CD4-positive, alpha-beta T cell treated with Interleukin-2 at 100 ng/mL for 4 hours (primary cell): ENCODE measurements at places on chromosomes 7 and 10.

- DNase-seq: no peak
Measured at GRCh38 chr7:100568176-100568895, 5.4 kb downstream of the SAP25 start.

DNA sequence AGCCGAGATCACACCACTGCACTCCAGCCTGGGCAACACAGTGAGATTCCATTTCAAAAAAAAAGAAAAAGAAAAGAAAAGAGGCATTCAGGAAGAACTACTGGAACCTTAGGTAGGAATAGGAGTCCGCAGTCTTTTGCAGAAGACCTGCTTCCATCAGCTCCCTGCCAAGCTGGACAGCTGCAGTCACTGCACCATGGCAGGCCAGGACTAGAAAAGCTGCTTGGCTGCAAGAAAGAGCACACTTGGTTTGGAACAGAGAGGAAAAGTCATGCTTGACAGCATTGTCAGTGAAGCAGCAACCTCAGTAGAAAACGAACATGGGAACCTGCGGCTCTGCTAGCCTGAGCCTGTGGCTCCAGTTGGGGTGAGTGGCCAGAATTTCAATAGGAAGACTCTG, 104.3 kb downstream of the MARCHF5 start:
- no peak for DNase-seq

GRCh38 chr10:89576022-89576421, 40.6 kb upstream of the SLC16A12 start:
- DNase-seq: no peak

DNA sequence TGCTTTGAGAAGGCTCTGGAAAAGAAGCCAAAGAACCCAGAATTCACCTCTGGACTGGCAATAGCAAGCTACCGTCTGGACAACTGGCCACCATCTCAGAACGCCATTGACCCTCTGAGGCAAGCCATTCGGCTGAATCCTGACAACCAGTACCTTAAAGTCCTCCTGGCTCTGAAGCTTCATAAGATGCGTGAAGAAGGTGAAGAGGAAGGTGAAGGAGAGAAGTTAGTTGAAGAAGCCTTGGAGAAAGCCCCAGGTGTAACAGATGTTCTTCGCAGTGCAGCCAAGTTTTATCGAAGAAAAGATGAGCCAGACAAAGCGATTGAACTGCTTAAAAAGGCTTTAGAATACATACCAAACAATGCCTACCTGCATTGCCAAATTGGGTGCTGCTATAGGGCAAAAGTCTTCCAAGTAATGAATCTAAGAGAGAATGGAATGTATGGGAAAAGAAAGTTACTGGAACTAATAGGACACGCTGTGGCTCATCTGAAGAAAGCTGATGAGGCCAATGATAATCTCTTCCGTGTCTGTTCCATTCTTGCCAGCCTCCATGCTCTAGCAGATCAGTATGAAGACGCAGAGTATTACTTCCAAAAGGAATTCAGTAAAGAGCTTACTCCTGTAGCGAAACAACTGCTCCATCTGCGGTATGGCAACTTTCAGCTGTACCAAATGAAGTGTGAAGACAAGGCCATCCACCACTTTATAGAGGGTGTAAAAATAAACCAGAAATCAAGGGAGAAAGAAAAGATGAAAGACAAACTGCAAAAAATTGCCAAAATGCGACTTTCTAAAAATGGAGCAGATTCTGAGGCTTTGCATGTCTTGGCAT, 4.8 kb downstream of the IFIT2 start:
- DNase-seq: no peak

DNA sequence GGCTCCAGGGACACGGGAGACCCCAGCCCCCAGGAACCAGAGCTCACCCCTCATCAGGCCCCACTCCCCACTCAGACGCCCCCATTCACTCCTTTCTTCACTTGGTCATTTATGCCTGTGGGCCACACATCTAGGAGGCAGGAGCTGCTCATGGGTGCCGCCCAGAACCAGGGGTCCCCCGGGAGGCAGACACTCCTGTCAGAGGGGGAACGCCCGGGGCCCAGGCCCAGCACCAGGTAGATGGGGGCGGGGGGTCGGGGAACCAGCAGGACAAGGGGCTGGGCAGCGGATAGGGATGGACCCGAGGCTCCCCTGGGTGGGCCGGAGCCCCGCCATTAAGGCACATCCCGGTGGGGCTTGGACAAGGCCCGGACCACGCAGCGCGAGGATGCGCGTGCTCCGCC, 11.8 kb downstream of the CALY start:
- no peak for DNase-seq

DNA sequence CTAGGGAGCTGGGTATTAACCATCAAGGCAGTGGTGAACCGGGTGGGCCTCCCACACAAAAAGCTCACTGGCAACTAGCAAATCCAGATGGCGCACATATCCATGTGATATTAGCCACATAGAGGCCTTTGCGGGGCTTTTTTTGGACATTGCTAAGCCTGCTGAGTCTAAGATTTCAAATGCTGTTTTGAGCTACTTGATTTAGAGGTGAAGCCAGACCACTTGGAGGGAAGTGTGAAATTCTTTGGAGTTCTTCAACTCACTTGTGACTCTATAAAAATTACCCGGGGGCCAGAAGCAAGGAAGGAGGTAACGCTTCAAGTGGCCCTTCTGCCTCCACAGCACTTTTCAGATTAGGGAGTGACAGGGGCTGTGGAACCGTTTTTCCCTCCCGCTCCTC, 619.8 kb upstream of the GALNT17 start:
- no peak for DNase-seq

- DNase-seq: no peak
Measured at GRCh38 chr7:155227004-155227787, 70.5 kb upstream of the INSIG1 start.

- DNase-seq: no peak
Measured at GRCh38 chr7:78345293-78345911, 546.8 kb downstream of the PHTF2 start.

DNA sequence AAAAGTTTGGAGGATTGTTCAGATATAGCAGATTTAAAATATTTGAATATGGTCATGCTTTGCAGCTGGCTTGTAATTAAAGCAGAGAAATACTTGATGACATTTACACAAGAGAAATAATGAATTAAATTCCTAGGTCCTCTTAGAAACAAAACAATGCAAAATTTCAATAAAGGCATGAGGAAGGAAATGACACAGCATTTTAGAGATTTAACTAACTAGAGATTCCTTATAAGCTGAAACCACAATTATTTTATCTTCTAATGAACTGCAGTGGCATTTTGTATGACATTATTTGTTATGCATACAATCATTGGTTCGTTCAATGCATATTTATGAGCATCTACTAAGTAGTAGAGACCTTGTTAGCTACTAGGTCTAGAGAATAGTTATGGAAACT, 490.9 kb downstream of the ZWINT start:
- no peak for DNase-seq

GRCh38 chr7:23350466-23350865, 51.3 kb downstream of the MALSU1 start:
- no peak for DNase-seq

DNA sequence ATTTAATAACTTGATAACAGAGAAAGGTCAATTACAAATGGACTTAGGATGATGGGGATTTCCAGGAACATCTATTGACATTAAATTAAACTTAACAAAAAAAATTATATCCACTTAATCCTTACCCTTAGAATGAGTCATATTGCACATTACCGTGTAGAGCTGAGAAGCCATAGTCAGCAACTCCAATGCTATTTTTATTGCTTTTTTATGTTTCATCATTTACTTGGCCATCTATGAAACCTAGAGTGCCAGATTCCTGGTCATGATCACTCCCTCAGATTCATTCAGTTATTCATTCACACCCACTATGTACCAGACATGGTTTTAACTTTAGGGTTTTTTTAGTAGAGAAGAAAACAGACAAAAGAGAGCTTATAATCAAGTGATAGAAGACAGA, 1180.4 kb downstream of the CNTNAP2 start:
- DNase-seq: no peak

- DNase-seq: no peak
Measured at GRCh38 chr7:33261585-33261984, 132.2 kb downstream of the BBS9 start.

DNA sequence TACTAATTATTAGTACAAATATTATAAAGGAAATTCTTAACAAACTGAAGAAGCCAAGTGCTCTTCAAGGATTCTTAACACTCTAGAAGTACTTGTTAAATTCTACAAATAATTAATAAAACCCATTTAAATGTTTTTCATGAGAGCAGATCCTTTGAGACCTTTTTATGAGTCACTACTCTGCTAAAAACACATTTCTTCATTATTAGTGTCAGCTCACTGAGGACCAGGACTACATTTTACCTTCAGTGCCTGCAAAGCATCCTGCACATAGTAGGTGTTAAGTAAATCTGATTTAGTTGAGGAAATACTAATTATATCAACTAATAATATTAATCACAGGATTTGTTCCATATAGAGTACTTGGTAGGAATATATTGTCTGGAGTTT, 273.6 kb downstream of the PHTF2 start:
- no peak for DNase-seq

- no peak for DNase-seq
Measured at GRCh38 chr7:29304756-29305155, 110.2 kb downstream of the CHN2 start.

GRCh38 chr10:88991161-88991898, 732 bp downstream of the FAS start:
- peak; percentile 76 for DNase-seq

GRCh38 chr10:5365928-5366327, 1.2 kb downstream of the UCN3 start:
- no peak for DNase-seq

DNA sequence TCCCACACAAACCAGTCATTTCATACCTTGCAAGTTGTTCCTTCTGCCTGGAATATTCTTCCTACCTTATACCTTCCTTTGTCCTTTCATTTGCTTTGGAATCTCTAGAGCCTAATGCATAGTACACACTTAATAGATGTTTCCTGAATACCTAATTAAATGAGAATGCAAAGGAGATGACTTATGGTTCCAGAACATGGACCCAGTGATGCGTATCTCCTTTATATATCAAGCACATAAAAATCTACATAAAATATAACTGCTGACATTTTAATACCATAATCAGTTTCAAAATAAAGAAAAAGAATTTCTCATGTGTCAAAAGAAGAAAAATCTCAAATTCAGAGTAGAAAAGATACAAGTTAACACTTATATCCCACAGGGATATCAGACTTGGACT, 110.6 kb upstream of the ASAH2 start:
- no peak for DNase-seq

- no peak for DNase-seq
Measured at GRCh38 chr10:132519382-132520176, 18.0 kb upstream of the INPP5A start.

- DNase-seq: no peak
Measured at GRCh38 chr7:11328309-11328708, 354.6 kb downstream of the PHF14 start.

GRCh38 chr10:86330778-86331763, 35.5 kb downstream of the GRID1 start:
- no peak for DNase-seq

GRCh38 chr10:119409906-119410305, 132.6 kb downstream of the RGS10 start:
- DNase-seq: no peak

DNA sequence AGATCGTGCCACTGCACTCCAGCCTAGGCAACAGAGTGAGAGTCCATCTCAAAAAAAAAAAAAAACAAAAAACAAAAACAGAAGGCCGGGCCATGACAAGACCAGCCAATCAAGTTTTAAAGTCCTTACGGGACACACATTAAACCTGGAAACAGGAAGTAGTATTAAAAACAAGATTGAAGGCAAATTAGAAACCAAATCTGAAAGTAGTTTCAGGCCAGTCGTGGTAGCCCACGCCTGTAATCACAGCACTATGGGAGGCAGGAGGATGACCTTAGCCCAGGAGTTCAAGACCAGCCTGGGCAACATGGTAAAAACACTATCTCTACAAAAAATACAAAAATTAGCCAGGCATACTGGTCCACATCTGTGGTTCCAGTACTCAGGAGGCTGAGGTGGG, 18.1 kb downstream of the PSAP start:
- DNase-seq: no peak

GRCh38 chr7:140540136-140540777, 61.0 kb upstream of the MKRN1 start:
- no peak for DNase-seq

DNA sequence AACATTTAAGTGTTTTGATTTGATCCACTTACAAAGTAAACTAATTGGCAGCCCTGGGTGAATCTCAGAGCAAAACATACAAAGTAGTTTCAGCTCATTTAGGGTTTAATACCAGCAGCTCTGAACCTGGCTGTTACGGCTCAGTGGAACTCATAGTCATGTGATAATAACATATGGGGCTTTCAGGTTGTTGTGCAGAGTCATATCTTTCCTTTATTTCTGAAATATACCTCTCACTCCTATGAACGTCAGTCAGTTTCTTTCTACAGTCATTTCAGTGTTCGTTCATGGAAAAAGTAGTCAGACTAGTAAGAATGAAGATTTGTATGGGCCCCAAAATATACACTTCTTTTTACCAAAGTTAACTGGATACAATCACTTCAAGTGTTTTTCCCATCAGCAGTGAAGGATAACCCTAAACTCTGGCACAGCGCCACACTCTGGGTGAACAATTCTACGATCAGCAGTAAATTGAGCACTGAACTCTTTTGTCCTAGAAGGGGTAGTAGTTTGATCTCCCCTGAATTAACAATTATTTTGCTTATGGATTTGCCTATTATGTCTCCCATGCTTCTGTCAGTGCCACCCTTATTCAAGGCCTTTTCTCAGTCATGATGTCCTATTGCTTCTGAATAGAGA, 218.6 kb downstream of the THSD7A start:
- no peak for DNase-seq

DNA sequence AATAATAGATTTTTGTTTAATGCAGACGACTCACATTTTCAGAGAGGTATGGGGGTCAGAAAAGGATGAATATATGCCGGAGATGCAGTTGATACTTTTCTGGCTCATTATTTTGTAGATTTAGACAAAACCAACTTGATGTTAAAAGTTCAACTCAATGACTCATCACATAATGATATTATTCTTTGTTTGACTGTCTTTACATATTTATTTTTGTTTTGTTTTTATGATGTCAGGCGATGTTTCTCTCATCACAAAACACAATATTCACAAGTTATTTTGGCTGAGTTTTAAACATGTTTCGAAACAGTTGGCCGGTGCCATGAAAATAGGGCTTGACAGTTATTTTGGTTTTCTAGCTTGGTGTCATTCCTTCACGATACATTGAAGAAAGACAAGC, 1.3 kb downstream of the GJD4 start:
- no peak for DNase-seq

DNA sequence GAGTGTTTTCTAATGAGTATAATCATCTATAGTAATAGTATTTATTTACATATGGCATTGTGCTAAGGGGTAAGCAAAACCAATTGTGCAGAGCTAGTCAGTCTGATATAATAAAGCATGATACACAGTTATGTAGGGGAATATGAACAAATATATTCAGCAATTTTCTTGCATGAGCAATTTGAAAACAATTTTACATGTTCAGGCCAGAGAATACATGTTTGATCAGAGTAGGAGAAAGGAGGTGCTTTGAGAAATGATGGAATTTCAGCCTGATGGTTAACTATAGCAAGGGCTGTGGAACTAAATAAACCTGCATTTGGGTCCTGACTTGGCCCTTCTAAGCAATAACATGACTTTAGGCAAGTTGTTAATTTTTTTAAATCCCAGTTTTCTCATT, 214.5 kb downstream of the TWIST1 start:
- DNase-seq: no peak
